HT-29 (cell line): ENCODE measurements at places on chromosomes 2 and 18. TPM values are rescaled to one million over a fixed set of nuclear protein-coding genes. Genes with fewer than 3 reads are reported as not detected.

The BOLL gene
- total RNA-seq = not detected in 2 replicates

The DNAJC5G gene
- not detected in 2 replicates for total RNA-seq

The ZNF396 gene
- 0.03 TPM in 1 of 2 replicates, not detected in the other for total RNA-seq

The CYP27A1 gene
- total RNA-seq = 1.4 and 2.4 TPM in 2 replicates

The HNRNPLL gene
- 24.7 and 32.4 TPM in 2 replicates for total RNA-seq

The NEURL3 gene
- total RNA-seq = 3.8 and 4.3 TPM in 2 replicates
